Activated CD4-positive, alpha-beta T cell treated with anti-CD3 and anti-CD28 coated beads, Interleukin-2, amount 50 U/mL, for 1 hour (primary cell): ENCODE measurements at places on chromosomes 1 and 21.

DNA sequence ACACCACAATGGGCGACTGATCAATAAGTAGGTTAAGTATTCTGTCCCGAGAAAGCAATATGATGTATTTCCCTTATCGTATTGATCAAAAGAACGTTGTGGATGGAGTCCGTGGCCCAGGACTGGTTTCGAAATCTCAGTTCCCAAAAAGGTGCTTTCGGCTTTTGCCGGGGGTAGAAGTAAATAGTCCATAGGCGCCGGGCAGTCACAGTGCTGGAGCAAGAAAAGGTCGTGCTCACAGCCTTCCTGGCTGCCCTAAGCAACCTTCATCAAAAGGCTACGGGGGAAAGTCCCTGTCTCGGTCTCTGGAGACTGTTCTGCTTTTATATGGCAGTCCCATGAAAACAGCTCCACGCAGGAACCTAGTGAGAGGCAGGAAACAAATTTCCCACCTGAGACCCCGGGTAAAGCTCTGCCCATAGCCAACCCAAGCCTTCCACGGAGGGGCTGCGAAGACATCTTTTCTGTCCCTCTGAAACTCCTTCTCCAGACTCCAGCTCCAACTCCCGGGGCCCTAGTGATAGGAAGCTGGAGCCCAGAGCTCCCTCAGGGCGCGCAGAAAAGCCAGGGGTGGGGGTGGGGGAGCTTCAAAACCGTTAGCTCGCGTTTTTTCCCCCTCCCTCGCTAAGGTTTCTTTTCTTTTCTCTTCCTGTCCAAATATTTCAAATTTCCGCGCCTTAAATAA lies 7.0 kb downstream of the CDKN2C start:
- DNase-seq, result peak; percentile 2

GRCh38 chr1:51583532-51583931 lies 33.4 kb upstream of the OSBPL9 start:
- DNase-seq, result no peak

GRCh38 chr1:213570487-213570886 lies 417.3 kb upstream of the PROX1 start:
- no peak for DNase-seq

- DNase-seq, result peak; percentile 77
Observed at GRCh38 chr21:44065428-44065827, 41.8 kb upstream of the PWP2 start.

DNA sequence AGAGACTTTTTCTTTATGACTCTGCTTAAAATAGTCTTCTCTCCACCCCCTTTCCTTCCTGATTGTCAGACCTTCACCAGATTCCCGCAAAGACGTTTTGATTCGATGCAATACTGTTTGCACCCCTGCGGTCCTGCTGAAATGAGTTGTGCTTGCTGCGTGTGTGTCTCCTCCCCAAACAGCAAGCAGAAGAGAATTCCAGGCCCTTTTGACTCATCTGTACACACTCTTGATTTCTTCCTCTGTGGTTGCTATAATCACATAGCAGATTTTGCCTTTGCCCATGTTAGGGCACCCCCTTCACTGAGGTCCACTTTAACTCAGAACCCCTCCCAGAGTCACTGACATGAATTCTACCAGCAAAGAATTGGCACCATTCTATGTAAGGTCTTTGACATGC lies 136.5 kb downstream of the ZZZ3 start:
- no peak for DNase-seq

GRCh38 chr1:29698033-29698432 lies 461.7 kb downstream of the PTPRU start:
- no peak for DNase-seq

GRCh38 chr1:183417772-183418491 lies at the start of gene NMNAT2:
NMNAT2 (minus strand) TSS chr1:183418380; CDS start chr1:183418267, 113 bp downstream.
- no peak for DNase-seq

GRCh38 chr1:21060523-21060922 lies 116.2 kb downstream of the EIF4G3 start:
- no peak for DNase-seq

GRCh38 chr1:36203554-36204346 lies 20.5 kb upstream of the THRAP3 start:
- no peak for DNase-seq

- no peak for DNase-seq
Observed at GRCh38 chr1:5385096-5385799, 607.0 kb downstream of the NPHP4 start.

DNA sequence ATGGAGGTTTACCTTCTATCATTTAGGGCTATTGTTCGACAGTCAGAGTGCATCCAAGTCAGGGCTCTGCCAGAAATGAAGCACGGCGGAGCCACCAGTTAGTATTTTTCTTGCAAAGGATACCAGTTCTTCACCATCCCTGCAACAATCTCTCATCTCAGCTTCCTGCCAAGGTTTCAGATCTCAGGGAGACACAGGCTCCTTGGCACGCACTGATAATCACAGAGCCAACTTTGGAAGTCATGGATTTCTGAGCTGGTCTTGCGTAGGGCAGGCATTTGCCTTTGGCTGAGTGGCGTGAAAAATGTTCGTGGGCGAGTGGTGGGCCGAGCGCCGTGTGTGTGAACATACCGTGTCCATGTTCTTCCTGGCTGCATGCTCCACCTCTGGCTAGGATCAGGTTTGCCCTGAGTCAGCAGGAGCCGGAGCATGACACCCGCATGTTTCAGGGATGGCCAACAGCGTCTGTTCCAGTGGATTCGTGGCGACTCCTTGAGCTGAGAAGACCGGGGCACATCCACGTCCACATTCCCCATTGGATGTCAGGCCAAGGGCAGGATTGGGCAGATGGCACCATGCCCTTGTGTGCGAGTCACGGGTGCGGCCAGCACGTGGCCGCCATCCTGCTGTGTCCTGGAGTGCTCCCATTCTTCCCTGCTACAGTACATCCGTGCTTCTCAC lies 118.5 kb upstream of the C1orf174 start:
- no peak for DNase-seq

DNA sequence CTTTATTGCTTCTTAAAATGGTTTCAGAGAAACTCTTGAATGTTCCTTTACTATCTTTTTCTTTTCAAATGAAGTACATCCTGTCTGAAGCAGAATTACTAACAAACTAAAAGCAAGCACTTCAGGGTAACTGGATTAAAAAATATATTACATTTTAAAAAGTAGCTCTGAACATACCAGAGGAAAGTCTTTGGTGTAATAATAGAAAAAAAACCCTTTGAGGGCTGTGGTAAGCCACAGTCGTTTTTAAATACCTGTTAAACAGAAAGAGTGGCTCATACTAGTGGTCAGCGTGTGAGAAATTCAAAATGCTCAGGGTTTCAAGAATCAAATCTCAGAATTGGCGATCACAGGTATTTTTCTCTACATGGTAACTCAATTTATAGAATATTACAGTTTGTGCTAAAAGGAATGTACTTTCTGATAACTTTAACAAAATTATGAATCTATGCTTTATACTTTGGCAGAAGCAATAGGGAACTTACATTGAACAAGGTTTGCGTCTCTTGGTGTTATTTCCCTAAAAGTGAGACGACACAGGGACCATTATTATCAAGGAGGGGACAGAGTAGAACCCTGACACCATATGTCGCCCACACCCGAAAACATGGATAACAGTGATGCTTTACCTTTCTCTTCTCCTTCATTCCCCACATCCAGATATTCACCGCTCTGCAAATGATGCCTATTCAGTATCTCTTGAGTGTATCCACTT lies 97.0 kb upstream of the DPH5 start:
- DNase-seq, result no peak

- DNase-seq, result no peak
Observed at GRCh38 chr1:94579876-94580294, 38.3 kb upstream of the F3 start.

DNA sequence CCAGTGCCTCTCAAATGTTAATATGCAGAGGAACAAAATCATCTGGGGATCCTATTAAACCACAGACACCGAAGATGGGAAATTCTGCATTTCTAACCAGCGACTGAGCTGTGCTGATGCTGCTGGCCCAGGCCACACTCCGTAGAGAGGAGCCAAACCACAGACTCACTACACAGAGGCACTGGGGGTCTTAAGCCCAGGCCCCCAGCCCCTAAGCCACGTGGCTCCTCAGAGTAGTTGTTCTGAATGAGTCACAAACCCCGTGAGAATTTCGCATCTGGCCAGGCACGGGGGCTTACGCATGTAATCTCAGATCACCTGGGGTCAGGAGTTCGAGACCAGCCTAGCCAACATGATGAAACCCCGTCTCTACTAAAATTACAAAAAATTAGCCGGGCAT lies 2.8 kb upstream of the CELA2A start:
- DNase-seq, result no peak

DNA sequence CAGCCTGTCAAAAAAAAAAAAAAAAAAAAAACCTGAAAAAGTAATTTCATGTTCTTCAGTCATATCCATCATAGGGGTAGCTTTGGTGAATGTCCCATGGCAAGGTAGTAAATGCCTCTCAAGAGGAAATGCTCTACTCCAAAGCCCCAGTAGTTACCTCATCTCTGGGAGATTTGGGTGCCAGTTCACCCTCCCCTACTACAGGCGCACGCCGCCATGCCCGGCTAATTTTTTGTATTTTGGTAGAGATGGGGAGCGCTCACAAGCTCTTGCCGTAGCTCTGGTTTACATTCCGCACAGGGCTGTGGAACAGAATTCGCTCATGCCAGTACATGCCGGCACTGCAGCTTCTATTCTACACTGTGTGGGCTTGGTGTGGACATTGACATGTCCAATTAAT lies 13.7 kb downstream of the PIK3CD start:
- DNase-seq, result no peak

DNA sequence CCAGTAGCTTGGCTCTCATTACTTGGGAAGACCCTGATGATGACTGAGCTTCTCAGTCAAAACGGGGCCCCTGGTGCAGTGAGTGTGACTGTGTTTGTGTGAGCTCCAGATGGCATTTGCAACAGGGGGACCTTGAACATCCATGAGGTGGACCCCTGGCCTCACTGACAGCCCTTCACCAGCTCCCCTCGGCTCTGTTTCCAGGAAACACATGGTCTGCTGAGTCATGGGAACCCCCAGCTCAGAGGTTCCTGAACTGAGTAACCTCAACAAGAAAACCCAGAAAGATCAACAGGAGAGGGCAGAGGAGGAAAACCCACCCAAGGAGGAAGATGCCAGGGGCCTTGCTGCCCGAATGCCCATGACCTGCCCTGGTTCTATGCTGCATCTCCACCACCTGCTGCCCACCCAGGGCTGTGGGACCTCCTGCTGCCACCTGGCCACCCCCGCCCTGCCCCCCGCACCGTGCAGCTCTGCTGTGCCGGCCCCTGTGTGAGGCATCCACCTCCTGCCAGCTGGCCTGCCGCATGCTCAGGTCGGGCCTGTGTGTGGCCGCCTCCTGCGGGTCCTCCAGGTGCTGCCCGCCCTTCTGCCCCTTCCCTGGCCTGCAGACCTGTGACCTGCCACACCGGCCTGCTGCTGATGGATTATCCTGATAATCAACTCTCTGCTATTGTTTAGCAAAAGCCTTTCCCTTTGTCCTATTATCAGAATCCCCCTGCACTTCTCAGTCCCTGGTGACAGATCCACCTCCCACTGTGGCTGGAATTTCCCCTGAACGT lies 4.2 kb upstream of the KRTAP12-1 start:
- no peak for DNase-seq

DNA sequence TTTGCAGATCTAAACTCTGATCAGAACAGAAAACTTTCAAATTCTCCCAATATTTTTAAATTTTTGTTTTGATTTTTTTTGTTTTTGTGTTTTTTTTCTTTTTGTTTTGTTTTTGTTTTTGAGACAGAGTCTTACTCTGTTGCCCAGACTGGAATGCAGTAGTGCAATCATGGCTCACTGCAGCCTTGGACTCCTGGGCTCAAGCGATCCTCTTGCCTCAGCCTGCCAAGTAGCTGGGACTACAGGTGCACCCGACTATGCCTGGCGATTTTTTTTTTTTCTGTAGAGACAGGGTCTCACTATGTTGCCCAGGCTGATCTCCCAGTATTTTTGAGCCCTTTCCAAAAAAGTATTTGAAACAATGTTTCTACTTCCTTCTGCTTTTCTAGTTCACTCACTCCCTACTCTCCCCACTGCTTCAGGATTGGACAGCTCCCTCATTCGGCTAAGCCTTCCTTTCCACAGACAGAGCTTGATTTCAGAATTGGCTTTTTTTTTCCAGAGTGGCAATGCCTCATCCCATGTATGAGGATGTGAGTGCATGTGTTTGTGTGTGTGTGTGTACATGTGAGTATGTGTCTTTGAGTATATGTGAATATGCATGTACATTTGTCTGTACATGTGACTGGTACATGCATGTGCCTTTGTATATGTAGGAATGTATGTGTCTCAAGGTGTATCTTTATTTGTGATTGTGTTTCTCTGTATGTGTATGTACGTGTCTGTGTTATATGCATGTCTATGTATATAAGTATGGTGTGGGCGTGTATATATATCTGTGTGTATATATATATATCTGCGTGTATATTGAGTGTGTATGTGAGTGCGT lies 11.9 kb downstream of the LHX4 start:
- no peak for DNase-seq

DNA sequence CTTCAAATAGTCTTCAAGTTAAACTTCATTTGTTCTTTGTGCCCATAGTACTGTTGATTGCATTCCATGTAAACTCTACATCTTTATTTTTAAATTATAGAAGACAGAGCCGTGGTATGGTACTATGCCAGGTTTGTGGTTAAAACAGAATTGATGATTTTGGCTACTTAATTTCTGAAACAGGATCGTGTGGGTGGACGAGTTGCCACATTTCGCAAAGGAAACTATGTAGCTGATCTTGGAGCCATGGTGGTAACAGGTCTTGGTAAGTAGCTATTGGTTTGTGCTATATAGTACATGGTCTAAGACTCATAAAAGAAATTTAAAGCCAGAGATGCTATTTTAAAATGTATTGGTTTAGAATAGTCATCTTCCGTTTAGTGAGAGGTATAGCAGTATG lies 38.0 kb downstream of the KDM1A start:
- no peak for DNase-seq

DNA sequence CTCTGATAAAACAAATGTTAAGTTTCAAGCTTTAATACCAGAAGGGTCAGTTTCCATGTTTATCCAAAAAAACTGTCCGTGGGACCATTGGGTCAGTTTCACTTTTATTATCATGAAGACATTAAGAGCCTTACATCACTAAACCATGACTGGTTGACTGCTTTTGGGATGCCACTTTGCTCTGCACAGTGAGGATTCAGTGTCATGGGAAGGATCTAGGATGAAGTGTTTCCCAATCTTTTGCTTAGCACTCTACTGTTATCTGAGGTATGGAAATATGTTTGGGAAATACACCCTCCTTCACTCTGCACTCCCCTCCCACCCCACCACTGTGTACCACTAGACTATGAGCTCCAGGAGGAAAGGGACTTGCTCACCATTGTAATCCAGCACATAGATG lies 16.3 kb downstream of the RPS6KC1 start:
- no peak for DNase-seq

GRCh38 chr1:84347932-84348555 lies 46.5 kb downstream of the SAMD13 start:
- DNase-seq, result no peak

GRCh38 chr1:38834937-38835827 lies 24.4 kb downstream of the RRAGC start:
- peak; percentile 26 for DNase-seq

- no peak for DNase-seq
Observed at GRCh38 chr21:20024741-20025140, 973.5 kb upstream of the NCAM2 start.

- no peak for DNase-seq
Observed at GRCh38 chr1:110441888-110442287, 9.1 kb upstream of the PROK1 start.

- DNase-seq, result no peak
Observed at GRCh38 chr1:24411963-24412362, 1.6 kb downstream of the STPG1 start.

GRCh38 chr1:160101037-160101716 lies 2.8 kb upstream of the IGSF8 start:
- peak; percentile 68 for DNase-seq
